ENCODE measurements at places on chromosomes 16 and 17.

- no peak for DNase-seq
These were observed 33.9 kb downstream of the ZNF652 start for GRCh38 chr17:49327835-49328784.

- no peak for DNase-seq
These were observed 2.9 kb downstream of the RPL38 start for GRCh38 chr17:74206332-74206818.

DNA sequence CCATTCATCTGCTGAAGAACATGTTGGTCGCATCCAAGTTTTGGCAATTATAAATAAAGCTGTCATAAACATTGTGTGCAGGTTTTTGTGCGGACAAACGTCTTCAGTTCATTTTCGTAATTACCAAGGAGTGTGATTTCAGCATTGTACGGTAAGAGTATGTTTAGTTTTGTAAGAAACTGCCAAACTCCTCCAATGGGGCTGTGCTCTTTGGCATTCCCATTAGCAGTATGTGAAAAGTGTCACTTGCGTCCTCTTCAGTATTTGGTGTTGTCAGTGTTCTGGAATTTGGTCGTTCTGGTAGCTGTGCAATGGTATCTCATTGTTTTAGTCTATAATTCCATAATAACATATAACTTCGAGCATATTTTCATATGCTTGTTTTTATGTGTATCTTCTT lies 120.9 kb downstream of the BCAS3 start:
- no peak for DNase-seq

- peak; percentile 56 for DNase-seq
These were observed 93.8 kb upstream of the PLEKHM1 start for GRCh38 chr17:45584092-45585036.

DNA sequence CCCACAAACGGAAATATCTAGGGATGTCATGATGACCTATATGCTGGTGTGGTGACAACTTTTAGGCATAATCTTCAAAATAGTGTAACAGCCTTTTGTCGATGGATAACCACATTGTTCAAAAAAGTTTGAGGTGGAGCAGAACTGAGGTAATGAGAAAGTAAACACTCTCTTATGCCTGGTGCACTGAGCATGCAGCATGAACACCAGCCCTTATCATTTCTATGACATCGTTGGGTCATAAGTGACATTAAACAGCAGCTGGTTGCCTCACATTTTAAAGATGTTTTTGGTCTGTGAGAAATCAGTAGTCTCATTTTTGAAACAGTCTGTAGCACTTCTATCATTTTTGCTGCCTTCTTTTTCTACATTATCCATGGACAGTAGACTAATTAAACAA lies 1.8 kb downstream of the KRT23 start:
- no peak for DNase-seq

DNA sequence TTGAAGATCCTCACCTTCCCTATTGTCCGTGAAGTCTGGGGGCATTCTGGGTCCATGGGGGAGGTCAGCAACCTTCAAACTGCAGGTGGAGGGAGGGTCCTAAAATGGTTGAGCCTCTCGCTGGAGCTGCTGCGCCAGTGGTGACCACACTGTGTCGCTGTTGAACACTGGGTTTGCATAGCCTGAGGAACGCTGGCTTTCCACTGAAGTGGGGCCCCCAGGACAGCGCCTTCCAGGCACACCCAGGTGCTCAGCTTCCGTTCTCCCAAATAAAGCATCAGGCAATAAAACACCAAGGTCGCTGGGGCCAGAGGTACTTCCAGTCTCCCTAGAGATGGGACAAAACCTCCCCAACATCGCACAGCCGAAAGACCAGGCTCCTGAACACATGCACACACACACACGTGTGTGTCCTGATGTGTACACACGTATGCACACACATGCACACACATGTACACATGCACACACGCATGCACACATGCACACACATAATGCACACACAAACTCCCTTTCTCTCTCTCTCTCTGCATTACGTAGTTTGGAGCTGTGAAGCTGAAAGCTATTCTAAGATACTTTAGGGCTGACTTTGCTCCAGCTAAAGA lies 120.6 kb downstream of the IRF8 start:
- DNase-seq = no peak

- no peak for DNase-seq
These were observed 287.4 kb downstream of the HAPSTR1 start for GRCh38 chr16:9378876-9379275.

- DNase-seq = no peak
These were observed 7.1 kb upstream of the RAB40C start for GRCh38 chr16:582614-583331.

DNA sequence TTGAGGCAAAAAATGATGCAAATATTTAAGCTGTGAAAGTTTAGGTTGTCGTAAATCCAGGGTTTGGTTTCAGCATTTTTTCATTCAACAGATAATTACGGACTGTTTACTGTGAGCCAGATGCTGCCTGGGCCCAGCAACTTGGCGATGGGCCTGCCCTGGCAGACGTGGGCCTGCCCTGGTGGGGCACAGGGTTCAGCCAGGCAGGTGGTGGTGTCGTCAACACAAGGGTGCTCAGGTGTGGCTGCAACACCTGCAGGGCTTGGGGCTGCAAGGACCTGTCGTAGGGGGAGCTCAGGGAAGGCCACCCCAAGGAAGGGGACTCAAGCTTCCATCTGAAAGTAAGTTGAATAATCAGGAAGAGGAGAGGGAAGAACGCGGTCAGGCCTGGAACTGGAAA lies 15.1 kb downstream of the ZC3H18 start:
- DNase-seq = no peak

- DNase-seq = no peak
These were observed 121.3 kb downstream of the TRIM37 start for GRCh38 chr17:58985367-58985766.

DNA sequence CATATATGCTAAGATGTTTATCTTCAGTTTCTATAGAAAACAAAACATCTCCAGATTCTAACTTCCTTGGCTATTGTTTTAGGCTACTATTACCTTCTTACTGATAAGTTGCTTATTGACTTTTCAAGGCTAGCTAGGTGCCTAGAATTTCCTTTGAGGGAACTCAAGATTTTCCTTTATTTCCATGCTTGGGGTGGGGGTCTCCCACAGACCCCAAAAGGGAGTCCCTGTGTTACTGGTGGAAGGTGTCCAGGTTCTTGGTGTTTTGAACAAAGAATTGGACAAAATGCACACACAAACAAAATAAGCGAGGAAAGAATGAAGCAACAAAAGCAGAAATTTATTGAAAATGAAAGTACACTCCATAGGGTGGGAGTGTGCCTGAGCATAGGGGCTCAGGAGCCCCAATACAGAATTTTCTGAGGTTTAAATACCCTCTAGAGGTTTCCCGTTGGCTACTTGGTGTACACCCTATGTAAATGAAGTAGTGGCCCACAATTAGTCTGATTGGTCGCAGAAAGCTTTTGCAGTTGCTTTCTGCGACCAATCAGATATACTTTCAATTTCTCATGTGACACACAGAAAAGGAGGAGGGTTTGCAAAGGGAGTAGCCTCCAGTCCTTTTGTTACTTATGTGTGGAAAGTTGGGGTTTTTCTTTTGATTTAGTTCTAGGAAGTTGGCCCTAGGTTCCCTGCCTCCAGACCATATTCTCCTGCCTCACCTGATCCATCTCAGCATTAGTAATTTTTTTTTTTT lies 67.5 kb downstream of the MARF1 start:
- DNase-seq = no peak

GRCh38 chr17:75525806-75526554 lies 483 bp downstream of the LLGL2 start:
- DNase-seq = no peak

- DNase-seq = peak; percentile 88
These were observed at the start of gene CLCN7 for GRCh38 chr16:1474796-1475551. CLCN7 (minus strand) TSS chr16:1475028; CDS start chr16:1474974, 54 bp downstream.

- DNase-seq = peak; percentile 39
These were observed 1.4 kb downstream of the CENPX start for GRCh38 chr17:82021107-82021899.

DNA sequence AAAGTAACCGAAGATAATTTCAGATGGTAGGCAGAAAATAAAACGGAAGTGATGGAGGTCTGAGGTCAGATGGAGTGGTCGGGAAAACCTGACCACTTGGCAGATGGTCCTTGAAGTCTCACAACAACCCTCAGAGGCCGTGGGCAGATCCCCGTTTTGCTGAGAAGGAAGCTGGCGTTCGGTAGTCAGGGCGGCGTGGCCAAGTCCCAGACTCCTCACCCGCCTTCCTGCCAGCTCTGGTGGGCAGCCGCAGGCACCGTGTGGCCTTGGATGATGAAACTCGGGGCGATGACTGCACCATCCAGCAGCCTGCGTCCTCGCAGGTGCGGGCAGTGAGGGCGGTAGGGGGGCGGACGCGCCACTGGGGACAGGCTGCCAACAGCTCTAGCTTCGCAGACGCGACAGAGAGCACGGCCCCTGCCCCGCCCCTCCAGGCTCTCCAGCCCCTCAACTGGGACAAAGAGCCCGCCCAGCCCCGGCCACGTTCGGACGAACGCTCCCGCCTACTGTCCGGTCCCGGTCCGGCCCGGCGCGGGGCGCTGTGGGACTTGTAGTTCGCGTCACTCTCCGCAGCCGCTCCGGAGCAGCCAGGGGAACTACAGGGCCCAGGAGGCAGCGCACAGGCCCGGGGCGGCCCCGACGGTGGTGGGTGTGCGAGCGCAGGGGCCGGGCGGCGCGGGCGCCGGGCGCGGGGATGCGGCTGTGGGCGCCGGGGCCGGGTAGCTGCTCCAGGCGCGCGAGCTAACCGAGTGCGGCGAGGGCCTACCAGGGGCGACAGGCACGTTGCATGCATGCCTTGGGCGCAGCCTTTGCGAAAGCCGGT lies at the start of gene GPT2:
GPT2 (plus strand) TSS at position 673 of the 823 bp plus-strand sequence. CDS start 354 bp downstream, outside the sequence.
- DNase-seq = peak; percentile 74

DNA sequence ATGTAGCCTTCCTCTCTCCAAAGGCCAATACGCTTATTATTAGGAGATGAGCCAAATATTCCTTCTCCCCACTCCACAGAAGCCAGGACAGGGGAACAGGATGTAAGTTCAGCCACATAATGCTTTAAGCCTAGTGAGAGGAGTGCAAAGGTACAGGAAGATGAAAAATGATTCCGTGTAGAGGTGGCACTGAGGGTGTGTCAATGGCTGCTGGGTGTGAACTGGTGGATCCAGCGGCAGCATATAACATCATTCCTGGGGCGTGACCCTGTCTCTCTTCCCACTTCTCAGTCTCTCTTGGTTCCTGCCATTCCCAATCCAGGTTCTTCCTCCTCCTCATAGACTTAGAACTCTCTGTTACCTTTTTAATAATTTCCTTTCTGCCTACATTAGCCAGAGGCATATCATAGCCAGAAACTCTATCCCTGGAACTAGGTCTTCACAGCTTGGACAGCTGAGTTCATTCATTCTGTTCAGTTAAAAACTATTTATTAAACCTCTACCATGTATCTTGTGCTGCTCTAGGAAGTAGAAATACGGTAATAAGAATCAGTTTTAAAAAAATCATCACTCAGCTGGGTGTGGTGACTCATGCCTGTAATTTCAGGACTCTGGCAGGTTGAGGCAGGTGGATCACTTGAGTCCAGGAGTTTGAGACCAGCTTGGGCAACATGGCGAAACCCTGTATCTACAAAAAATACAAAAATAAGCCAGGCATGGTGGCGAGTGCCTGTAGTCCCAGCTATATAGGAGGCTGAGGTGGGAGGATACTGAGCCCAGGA lies 58.0 kb upstream of the FAM20A start:
- DNase-seq = no peak
